ENCODE measurements at places on chromosomes 1 and 21. TPM values are rescaled to one million over a fixed set of nuclear protein-coding genes. Genes with fewer than 3 reads are reported as not detected.
A peak's percentile ranks its signal among the peaks of the same experiment; 100 is the strongest.

DNA sequence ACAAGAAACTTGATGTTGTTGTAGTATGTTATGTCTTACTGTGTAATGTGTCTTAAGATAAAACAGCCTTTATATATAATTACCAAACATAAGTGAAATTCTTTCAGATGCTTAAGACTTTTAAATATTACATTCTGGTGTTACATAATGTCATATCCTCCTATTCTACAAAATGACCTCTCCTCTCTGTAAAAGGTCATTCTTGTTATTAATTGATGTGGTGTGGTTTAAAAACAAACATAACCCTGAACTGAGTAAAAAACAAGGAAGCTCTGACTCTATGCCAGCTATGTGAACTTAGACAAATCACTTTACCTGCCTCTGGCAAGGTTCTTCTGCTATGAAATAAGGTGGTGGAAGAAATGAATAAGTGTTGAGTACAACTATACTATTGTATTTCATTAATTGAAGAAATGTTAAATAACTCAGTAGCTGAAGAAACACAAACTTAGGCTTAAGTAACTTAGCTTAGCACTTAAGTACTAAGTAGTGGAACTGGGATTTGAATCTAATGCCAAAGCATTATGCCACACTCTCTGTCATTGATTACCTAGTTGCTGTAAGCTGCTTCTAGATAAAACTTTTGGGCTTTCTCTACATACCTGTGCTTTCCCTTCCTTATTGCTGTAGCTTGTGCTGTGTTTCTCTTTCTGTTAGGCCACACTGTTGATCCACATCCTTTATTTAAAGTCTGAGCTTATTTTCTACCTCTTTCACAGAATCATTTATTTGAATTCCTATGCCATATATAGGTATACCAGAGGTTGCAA, 859 bp upstream of the ANGPTL1 start:
- DNase-seq = peak; percentile 84

GRCh38 chr1:226723657-226724532, 15.2 kb downstream of the ITPKB start:
- peak; percentile 74 for DNase-seq

GRCh38 chr1:234479310-234479559, 256 bp upstream of the TARBP1 start:
- DNase-seq = no peak

DNA sequence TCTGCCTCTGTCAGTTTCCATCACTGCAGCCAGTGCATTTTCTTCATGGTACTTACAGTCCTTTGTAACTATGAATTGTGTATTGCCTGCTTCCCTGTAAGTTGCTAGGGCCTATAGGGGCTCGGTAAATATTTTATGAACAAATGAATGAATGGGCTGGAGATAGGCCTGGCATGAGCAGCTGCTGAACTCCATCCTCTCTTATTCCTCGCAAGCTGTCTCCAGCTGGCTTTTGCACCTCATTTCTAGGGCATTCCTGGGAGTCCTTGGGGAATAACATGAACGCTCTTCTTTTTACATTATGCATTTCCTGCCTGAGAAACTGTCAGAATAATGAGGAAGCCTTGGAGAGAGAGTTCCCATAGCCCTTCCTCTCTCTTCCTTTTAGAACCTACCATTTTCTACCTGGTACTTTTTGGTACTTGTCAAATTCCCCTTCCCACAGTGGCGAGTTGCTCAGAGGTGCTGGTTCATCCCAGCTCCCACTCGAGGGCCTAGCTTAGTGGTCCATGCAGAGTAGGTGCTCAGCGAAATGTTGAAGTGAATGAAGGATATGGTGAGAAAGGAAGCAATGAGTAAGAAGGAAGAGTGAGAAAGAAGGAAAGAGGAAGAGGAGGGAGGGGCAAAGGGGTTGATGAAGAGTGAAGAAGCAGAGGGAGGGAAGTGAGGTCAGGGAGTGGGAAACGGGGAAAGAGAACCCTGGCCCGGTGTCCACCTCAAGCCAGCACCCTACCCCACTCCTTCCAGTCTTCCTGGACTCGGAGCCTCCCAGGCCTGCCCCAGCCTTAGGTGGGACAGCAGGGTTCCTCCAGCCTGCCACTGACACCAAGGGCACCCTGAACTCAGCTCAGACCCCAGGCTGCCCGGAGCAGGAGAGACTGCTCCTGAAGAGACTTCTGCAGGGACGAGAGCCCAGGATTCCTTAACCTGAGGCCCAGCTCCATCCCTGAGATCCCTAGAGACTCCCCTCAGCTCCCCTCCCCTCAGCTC, 29.6 kb downstream of the KCNC4 start:
- DNase-seq = no peak

DNA sequence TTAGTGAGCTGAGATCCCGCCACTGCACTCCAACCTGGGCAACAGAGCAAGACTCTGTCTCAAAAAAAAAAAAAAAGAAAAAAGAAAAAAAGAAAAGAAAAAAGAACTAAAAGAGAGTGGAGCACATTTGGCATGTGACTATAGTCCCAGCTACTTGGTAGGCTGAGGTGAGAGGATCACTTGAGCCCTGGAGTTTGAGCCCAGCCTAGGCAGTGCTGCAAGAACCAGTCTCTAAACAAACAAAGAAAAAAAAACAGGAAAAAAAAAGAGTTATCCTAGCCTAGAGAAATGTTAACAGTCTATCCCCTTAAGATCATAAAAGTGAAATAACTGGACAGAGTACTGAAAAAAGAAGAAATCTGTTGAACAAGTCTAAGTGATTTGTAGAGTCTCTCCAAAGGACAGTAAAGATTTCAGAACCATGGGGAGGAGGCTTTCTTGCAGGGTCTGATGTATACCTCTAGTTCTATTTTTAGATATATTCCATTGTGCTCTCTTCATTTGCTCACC, 4.5 kb upstream of the PRDX1 start:
- DNase-seq = no peak

Gene ZNF678
- 11.7 TPM for total RNA-seq

GRCh38 chr1:51071291-51072042, 30.6 kb upstream of the C1orf185 start:
- DNase-seq = no peak

GRCh38 chr1:38686927-38687255, 172.7 kb downstream of the RRAGC start:
- no peak for DNase-seq

- no peak for DNase-seq
Observed at GRCh38 chr1:170415710-170416372, 116.1 kb upstream of the GORAB start.

Gene C1orf87
- total RNA-seq = 0.17 TPM
